ENCODE measurements at places on chromosomes 6 and 20. TPM values are rescaled to one million over a fixed set of nuclear protein-coding genes. Genes with fewer than 3 reads are reported as not detected.

Gene TINAG
- total RNA-seq, result not detected

Gene LTA
- not detected for total RNA-seq

Gene PRKN
- total RNA-seq, result 13.8 TPM

Gene CNR1
- 344 TPM for total RNA-seq

Gene EYS
- 1.9 TPM for total RNA-seq

Gene ZBTB46
- 20.3 TPM for total RNA-seq

Gene LAMP5
- total RNA-seq, result 4.1 TPM

Gene CTAGE9
- total RNA-seq, result not detected

Gene TRIM15
- not detected for total RNA-seq

Gene SYNE1
- 488 TPM for total RNA-seq

Gene FGD2
- total RNA-seq, result 2.2 TPM

Gene RCAN2
- total RNA-seq, result 7.5 TPM

Gene NMBR
- total RNA-seq, result 6.6 TPM

Gene TSBP1
- total RNA-seq, result not detected

Gene ACTL10
- total RNA-seq, result 1.6 TPM

Gene CALHM6
- total RNA-seq, result not detected

Gene POM121L2
- not detected for total RNA-seq

Gene VSX1
- not detected for total RNA-seq

Gene KCNQ5
- 26.9 TPM for total RNA-seq

Gene KCNK15
- not detected for total RNA-seq

Gene PKIB
- 0.94 TPM for total RNA-seq

Gene HEY2
- total RNA-seq, result 1.3 TPM

Gene GPR6
- total RNA-seq, result 1.3 TPM

Gene HDGFL1
- not detected for total RNA-seq

Gene CST4
- total RNA-seq, result not detected

Gene RAB32
- 2.8 TPM for total RNA-seq

Gene FRMD1
- not detected for total RNA-seq

Gene SERPINB6
- total RNA-seq, result 16.9 TPM

Gene EEF1E1
- total RNA-seq, result 22.2 TPM

Gene PCK1
- not detected for total RNA-seq

Gene OLIG3
- not detected for total RNA-seq

Gene TFEB
- total RNA-seq, result 2.2 TPM

Gene SLC22A23
- 96.7 TPM for total RNA-seq

Gene CD93
- total RNA-seq, result 10.3 TPM

Gene SPAG4
- 1.9 TPM for total RNA-seq

Gene GNAS-AS1
- 2.5 TPM for total RNA-seq

Data from parietal lobe (tissue), 2 donors.